ENCODE measurements at places on chromosomes 7 and 10.

GRCh38 chr7:151087245-151088018 is 1.2 kb downstream of the AGAP3 start:
- DNase-seq, result no peak

DNA sequence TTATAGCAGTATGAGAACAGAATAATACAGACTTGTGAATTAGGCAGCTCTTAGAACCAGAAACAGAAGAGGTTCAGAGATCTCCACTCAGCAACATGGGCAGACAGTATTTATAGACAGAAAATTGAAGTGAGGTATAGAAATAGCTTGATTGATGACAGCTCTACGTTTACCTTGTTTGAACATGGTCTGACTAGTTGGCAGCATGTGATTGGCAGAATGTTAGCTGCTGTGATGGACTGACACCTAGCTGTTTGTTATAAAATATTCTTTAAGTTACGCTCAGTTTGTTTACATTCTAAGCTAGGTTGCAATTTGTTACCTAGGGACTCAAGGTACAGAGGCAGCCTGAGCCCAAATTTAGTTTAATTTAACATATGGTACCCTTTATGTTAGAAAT is 73.7 kb upstream of the TMEM229A start:
- no peak for DNase-seq

GRCh38 chr7:68783684-68784083 is 814.6 kb upstream of the AUTS2 start:
- DNase-seq, result no peak

DNA sequence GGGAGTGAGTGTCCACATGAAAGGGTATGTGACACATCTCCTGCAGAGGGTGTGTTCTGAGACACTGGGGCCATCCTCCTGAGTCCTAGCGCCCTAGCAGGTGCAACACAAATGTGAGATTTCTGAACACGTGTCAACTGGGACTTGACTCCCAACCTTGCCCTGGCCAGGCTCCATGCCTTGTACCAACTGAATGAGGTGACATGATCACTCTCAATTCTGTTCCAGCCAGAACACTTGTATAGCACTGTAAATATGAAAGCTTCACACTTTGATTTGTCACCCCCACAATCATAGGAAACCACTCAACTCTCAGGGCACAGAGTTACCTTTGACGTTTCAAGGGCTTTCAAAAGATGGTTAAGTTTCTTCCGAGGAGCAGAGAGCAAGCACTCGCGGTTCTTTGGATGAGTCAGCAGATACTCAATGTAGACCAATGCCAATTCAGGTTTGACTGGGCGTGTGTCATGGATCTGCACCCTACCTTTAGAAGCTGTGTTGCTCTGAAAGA is 48.6 kb downstream of the NCAPG2 start:
- DNase-seq, result no peak

DNA sequence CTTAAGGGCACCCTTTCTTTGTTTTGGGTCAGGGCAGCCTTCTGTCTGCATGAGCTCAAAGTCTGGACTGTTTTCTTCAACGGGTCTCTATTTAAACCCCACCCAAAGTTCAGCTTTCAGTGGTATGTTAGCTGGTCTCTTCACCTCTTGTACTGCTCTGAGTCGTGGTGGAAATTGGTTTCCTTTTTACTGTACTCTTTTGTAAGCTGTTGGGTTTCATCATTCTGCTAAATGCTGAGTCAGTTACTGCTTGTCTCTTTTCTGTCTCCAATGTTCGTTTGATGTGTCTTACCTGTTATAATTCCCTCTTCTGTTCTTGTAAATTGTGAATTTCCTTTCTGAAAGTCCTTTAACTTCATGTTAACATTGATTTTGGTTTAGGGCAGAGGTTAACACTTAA is 64.1 kb upstream of the MALRD1 start:
- DNase-seq, result peak; percentile 44

GRCh38 chr7:90536449-90536848 is 59.7 kb upstream of the CDK14 start:
- no peak for DNase-seq

- DNase-seq, result no peak
These were observed 165.2 kb upstream of the TMEM72 start for GRCh38 chr10:44745920-44746319.

GRCh38 chr7:22979861-22980260 is 34.1 kb downstream of the HYCC1 start:
- no peak for DNase-seq

- no peak for DNase-seq
These were observed 468.1 kb upstream of the AKR1E2 start for GRCh38 chr10:4357911-4358310.

- peak; percentile 72 for DNase-seq
These were observed 63.9 kb upstream of the LOXL4 start for GRCh38 chr10:98331885-98332284.

DNA sequence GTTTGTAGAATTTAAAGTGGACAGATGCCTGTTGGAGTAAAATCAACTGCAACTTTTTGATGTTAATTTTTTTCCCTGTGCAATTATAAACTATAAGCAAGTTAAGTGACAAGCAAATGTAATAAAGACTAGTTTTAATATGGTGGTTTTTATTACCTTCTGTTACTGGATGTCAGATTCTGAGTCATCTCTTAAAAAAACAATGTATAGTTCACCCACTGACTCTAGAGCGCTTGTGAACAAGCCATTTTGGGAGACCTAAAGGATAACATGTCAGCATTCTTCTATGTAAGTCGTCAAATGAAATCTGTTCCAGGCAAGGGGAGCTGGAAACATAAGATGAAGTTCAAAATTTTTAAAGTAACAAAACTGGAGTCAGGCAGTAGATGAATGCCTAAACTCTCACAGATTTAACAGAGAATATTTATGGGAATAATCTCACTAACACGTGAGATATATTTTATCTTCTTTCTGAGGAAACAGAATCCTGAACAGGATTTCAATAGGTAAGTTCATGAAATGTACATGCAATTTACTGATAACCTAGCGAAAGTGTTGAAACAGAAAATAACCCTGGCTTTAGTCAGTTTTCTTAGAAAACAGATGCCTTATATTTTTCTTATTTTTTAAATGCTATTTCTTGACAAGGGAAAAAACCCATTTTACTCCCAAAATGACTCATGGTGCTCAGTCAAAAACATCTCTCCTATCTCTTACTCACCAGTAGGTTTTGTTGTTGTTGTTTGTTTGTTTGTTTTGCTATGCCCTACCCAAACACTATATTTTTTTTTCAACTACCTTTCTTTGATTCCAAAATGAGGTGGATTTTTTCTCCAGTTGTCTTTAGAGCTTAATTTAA is 91.7 kb downstream of the SLC39A12 start:
- DNase-seq, result no peak

DNA sequence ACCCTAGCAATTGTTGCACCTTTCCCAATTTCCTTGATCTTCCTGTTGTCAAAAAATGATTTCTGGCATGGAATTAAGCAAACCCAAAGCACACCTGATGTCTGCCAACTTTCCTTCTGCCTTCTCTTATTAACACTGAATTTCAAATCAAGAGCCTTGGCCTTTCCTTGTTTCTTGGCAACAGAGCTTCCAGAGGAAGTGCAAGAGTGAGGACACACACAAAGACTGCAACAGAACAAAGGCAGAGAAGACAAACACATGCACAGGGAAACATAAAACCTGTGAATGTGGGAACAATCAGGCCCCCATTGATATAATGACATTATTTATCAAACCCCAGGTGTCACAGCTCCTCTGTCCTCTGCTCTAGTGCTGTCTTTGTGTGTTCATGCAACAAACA is 73.0 kb upstream of the IL6 start:
- no peak for DNase-seq

DNA sequence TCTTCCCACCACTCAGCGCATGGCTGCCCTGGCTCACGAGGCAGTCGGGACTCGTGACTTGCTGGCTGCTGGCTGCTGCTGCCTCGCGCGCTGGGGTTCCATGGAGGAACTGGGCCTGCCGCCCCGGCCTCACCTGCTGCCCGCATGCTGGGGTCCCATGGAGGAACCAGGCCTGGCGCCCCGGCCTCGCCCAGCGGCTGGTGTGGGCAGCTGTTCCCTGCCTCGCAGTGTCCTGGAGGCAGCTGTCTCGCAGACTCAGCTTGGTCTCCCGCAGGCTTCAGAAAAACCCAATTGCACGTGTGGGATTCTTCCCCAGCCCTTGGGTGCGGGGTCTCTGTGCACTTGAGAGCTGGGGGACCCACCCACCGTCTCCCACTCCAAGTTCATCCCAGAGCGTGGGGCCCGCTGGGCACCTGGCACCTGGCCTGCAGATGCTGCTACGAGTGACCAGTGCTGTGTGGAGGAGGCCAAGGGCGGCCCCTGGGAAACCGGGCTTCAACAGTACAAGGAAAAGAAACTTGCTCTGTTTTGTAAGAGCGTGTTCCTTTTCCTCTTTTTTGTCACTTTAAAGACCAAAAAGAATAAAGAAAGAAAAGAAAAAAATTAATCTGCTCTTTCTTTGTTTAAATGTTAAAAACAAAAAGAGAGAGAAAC is 20.4 kb downstream of the PWWP2B start:
- DNase-seq, result no peak

- no peak for DNase-seq
These were observed 46.4 kb upstream of the MKRN1 start for GRCh38 chr7:140525743-140526142.

- DNase-seq, result no peak
These were observed 26.9 kb upstream of the SLC29A4 start for GRCh38 chr7:5255832-5256231.
